ENCODE measurements at places on chromosomes 4 and X.

DNA sequence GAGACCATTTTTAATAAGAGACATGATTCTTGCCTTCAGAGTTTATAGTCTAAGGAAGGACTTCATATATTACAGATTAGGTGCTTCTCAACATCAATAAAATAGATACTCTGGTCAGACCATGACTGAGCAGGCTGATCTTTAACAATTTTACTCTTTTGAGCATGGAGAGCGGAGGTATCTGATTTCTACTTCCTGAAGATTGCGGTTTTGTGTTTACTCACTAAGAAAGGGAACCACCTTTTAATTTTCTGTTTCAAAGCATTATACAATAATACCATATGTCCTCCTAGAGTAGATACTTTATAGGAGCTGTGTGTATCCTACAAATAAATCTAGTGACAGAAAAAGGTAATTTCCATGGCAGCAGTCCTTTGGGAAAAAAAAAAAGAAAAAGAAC lies 12.5 kb downstream of the MORC4 start:
- DNase-seq, result no peak

- DNase-seq, result peak; percentile 87
These were observed 1.6 kb downstream of the PRICKLE3 start for GRCh38 chrX:49184294-49185281.

DNA sequence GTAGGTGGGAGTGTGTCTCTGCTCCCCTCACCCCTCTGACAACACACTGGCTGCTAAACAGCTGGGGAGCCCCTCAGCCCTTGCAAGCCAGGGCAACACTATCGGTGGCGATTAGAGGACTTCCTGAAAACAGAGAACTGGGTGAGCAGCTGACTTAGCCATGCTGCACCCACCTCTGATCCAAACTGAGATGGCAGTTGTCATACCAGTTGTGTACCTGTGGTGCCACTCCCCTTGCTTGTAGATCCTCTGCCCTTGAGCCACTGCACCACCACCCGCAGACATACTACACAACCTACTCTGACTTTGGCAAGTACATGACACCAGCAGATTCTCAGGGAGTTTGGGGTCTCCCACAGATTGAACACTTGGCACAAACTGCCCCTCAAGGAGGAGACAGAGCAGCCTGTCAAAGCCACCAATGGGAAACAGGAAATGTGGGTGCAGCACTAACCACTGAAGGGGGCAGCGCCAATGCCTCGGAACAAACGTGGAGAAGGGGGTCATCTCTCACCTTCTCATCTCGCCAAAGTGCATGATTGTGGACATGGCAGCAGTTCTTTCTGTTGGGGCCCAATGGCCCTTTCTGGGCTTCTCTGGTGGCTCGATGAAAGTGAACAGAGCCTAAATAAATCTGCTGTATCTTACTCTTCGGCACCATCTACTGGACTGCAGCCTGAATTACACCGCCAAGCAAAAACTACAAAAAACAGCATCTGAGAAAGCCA lies 119.8 kb downstream of the NEK1 start:
- DNase-seq, result peak; percentile 30

DNA sequence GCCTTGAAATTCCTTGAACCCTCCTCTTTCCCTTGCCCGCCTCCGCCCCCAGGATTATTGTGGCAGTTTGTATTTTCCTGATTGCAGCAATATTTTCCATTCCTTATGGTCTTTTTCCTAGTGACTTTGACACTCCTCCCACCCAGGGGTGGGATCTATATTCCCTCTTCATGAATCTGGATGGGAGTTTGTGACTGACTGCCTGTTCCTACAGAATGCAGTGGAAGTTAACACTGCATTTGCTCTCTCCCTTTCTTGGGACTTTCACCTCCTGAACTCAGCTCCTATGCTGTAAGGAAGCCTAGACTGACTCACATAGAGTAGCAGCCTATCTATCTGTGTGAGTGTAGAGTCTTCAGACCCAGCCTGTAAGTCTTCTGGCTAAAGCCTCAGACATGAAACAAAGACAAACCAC lies 2.2 kb downstream of the FUNDC2 start:
- DNase-seq, result no peak

DNA sequence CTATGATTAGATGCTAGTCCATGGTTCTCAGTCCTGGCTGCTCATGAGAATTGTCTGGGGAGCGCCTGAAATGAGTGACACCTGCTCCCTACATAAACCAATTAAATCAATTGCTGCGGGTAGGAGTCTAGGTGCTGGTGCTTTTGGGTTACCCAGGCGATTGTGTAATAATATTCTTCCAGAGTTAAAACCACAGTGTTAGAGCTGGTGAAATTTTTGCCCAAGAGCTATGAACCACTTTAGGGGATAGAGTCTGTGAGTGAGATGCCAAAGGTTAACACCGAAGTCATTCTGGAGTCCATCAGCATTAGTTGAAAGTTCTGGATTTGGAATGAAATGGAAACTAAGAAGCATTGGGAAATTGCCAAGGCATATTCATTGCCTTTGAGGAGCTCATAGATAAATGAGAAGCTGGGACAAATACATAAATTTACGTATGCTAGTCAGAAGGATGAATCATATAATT lies 15.3 kb downstream of the PDK3 start:
- DNase-seq, result no peak

DNA sequence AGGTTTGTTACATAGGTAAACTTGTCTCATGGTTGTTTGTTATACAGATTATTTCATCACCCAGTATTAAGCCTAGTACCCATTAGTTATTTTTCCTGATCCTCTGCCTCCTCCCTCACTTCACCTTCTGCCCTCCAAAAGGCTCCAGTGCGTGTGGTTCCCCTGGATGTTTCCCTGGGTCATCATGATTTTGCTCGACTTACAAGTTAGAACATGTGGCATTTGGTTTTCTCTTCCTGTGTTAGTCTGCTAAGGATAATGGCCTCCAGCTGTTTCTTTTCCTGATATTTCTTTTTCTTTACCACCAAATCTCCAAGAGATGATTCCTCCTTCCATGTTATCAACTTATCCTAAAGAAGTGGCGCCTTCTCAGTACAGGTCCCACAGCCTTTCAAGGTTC lies 543.1 kb upstream of the ADGRL3 start:
- no peak for DNase-seq

DNA sequence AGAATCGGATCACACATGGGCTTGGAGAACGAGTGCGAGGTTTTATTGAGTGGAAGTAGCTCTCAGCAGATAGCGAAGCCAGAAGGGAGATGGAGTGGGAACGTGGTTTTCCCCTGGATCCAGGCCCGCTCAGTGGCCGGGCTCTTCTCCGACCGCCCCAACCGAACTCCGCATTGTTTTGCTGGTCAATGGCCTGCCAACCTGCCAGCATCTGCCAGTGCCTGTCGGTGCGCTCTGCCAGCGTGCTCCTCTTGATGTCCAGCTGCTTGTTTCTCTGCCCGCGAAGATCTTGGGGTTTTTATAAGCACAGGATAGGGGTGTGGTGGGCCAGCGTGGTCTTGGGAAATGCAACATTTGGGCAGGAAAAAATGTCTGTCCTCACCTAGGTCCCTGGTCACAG lies 5.6 kb upstream of the SYTL5 start:
- DNase-seq, result no peak

- DNase-seq, result no peak
These were observed 612.2 kb downstream of the DMD start for GRCh38 chrX:32599156-32599555.

- no peak for DNase-seq
These were observed 239.0 kb upstream of the MAB21L2 start for GRCh38 chr4:150342945-150343344.

DNA sequence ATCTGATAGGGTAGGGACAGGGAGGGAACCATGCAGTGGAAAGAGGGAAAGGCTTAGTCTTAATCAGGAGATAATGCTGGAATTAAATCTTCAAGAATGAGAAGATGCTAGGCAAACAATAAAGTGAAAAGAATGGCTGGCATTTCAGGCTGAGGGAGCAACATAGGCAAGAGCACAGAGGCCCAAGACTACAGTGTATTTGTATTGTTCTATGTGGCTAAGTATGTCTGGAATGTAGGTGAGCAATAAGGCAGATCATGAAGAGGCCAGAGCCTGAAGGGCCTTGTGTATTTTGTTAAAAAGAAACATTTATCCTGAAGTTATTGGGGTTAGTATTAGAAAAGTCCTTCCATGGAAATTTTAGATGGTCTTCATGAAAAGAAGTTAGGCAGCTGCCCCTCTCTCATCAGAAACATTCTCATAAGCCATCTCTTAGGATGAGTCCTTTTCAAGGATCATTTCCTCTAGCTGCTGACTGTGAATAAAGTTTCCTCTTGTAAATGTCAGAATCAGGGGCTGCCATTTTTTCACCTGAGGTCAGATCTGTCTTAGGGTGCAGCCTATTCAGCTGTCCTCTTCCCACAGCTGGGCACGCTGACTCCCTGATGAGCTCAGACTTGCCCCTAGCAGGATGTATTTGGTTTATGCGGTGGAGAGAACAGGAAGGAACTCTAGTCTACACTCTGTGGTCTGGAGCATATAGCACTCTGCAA lies 46.3 kb downstream of the ATP10D start:
- DNase-seq, result peak; percentile 21

DNA sequence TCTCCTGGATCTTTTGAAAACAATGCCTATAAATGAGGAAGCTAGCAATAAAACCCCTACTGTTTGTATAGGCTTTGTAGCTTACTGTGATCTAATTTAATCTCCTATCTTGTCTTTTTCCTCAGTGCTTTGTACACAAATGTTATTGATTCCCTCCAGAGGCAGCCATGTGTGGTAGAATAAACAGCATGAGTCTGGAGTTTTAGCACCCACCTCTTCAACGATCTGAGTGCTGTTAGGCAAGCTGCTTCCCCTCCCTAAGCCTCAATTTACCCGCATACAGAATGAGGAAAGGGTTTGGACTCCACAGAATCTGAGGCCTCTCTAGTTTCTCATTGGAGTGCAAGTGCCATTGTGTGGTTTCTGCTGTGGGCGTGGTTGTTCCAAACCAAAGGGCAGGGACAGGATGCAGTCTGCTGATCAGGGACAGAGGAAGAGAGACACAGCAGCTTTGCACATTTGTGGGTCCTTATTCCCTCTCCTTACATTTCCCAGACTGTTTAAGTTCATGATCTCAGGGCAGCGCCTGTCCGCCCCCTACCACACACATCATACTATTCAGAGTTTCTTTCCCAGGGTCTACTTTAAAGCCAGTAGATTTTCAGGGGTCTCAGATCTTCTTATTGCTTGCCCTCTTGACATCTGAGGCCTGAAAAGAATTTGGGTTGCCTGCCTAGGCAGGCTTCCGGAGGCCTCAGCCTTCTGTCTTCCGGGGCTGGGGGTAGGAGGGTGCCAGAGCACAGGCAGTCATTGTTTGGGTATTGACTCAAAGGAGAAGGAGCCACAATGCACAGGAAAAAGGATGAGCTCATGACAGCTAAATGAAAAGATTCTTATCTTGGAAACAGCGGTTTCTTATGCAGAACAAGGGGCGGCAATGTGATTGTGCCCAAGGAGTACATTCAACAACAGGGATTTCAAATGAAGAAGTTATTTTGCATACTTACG lies 114.9 kb upstream of the TEX13D start:
- DNase-seq, result peak; percentile 53

GRCh38 chr4:14023896-14024295 lies 396.4 kb upstream of the BOD1L1 start:
- no peak for DNase-seq

GRCh38 chr4:142777045-142777743 lies 68.9 kb downstream of the INPP4B start:
- no peak for DNase-seq

- DNase-seq, result no peak
These were observed 248.6 kb downstream of the PCDH18 start for GRCh38 chr4:137283737-137284136.

DNA sequence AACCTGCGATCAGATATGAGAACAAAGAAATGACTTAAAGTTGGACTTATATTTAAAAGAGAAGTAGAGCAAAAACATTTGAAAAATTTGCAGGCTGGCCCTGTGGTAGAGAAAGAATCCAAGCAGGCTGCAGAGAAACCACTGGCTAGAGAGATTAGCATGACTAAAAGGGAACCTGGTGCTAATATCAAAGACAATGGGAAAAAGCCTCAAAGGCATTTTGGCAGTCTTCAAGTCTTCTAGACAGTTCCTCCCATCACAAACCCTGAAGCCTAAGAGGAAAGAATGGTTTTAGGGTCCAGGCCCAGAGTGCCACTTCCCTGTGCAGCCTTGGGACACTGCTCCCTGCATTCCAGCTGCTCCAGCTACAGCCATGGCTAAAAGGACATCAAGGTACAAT lies 33.4 kb downstream of the KCTD8 start:
- no peak for DNase-seq

Measured in neuronal stem cell (in vitro differentiated cells).